RPMI7951 (cell line): ENCODE measurements at places on chromosomes 5 and 9.

DNA sequence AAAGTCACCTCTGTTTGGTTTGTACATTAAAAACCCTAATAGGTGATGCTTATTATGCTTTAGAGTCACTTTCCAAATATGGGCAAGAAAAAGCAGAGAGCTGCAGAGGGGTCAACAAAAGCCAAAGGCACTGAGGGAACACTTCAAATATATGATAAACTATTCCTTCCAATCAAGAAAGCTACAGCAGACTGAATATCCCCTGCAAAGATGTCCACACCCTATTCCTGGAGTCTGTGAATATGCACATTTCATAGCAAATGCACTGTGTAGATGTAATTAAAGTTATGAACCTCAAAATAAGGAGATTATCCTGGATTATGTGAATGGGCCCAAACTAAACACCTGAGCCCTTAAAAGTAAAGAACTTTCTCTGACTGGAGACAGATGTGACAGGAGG lies 74.3 kb downstream of the ABCA1 start:
- DNase-seq: no peak

GRCh38 chr5:179128976-179129375 lies 68.8 kb downstream of the ZNF354C start:
- no peak for DNase-seq

DNA sequence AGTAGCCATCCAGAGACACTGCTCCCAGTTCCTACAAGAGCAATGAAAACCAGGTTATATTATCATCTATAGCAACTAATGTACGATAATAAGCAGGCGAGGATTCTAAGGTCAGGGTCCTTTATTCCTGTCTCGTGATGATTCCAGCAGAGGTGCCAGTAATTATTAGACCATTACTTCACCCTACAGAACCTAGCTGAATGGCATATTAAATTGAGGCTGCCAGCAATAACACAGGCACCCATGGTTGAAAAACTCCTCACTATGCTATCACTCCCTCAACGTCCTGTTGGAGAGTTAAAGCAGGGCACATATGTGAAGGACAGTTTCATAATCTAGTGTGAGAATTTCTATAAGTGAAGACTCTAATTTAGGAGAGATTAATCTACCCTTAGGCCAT lies 29.7 kb downstream of the DCAF12 start:
- no peak for DNase-seq

DNA sequence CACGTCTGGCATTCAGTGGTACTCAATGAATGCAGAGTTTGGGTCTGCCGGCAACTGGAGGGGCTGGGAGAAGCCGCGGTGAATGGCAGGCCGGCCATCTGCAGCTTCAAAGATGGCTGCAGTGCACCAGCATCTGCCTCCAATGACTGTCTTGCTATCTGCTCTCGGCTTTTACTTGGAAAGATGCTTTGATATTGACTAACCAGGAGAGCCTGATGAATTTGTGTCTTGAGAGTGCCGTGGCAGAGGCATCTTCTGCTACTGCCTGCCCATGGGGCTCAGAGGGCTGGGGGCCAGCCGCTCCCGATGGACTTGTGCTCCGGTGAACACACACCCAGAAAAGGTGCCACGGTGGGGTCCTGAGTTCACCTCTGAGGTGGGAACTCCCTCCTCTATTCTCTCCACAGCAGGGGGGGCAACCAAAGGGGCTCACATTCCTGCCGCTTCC lies 164.5 kb downstream of the COL23A1 start:
- no peak for DNase-seq

DNA sequence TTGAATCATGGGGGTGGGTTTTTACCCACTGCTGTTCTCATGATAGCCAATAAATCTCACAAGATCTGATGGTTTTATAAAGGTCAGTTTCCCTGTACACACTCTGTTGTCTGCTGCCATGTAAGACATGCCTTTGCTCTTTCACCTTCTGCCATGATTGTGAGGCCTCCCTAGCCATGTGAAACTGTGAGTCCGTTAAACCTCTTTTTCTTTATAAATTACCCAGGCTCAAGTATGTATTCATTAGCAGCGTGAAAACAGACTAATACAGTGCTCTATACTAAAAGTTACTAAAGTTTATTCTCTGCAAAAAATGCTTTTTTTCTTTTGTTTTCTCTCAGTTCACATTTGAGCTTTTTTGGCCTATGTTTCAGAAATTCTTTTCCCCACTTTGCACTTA lies 33.9 kb upstream of the TLE4 start:
- DNase-seq: no peak

- DNase-seq: no peak
Observed at GRCh38 chr9:86764671-86765343, 182.5 kb downstream of the GAS1 start.

- DNase-seq: peak; percentile 74
Observed at GRCh38 chr5:112921026-112921832, 798 bp downstream of the REEP5 start.

DNA sequence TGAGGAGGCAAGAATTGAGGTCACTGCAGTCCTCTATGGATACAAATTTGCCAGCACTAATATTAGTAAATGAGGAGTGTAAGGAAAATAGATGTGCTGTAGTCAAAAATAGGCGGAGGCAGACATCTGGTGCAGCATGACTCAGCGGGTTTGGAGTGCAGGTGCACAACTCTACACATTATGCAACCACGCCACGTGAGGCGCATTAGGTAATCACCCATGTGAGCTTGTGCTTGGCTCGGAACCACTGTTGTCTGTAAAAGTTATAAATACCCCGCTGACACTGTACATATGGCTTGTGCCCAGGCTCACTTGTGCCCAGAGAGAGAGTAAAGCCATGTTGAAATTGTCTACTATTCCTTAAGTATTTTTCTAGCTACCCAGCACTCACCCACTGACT lies 623.5 kb upstream of the NUDT12 start:
- DNase-seq: peak; percentile 89

GRCh38 chr9:132984202-132985070 lies 5.9 kb downstream of the GFI1B start:
- DNase-seq: no peak

DNA sequence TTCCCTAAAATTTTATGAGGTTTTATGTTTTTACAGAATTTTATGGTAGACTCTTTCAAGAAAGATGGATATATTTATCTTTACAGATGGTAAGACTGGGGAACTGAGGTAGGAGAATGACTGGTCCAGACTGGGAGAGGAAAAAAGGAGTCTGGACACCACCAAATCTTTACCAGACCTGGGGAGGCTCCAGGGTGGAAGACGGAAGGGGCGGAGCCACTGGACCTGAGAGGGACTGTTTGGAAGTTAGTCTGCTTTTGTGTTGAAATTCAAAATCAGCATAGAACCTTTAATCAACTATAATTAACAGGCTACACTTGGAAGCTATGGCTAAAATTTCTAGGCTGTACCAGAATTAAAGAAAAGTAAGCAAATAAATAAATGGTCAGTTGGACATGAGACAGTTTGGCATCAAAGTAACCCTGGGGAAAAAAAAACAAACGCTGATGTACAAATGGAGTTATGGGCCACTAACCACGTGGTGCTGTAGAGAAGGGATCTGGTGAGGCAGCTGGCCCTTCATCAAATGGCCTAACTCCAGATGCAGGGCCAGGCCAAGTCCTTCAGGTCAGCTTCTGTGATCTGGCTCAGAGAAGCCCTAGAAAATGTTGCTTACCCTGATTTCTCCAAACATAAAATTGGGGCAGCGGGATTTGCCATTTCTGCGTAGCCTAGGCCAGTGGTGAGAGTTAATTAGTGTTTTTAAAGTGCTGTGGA lies 155.1 kb downstream of the ARSB start:
- no peak for DNase-seq

DNA sequence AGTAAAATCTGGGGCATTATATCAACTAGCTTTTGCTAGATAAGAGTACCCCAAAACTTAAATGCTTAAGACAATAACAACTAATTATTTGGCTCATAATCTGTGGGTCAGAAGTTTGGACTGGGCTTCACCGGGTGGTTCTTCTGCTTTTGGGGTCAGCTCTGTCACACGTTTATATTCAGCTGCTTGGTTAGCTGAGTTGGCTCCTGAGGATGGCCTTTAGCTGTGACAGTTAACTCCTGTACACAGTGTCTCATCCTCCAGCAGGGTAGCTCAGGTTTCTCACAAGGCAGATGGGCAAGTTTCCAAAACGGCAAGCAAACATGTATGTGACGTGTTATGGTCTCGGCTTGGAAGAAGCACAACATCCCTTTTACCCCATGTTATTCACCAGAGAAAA lies 488.2 kb downstream of the TLE4 start:
- DNase-seq: no peak

- peak; percentile 62 for DNase-seq
Observed at GRCh38 chr5:39283231-39283818, 64.0 kb upstream of the FYB1 start.

DNA sequence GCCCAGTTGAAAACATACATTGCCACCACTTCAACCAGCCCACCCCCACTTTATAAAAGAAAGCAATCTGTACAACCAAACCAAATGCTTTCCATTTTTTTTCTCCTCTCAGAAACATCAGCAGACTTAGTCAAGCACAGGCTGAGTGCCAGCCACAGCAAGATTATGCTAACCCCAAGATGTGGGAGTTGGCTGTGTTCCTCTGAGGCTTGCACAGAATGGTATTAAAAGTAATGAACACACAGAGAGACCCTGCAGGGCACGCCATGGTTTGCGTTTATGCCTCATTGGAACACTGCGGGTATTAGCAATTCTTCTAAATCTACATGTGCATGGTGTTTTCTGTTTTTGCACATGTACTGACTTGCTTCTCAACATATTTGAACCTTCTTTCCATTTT lies 419.9 kb upstream of the GRAMD2B start:
- peak; percentile 88 for DNase-seq

GRCh38 chr5:172694061-172694460 lies 53.0 kb downstream of the NEURL1B start:
- DNase-seq: no peak

- no peak for DNase-seq
Observed at GRCh38 chr5:56588636-56589480, 226.5 kb upstream of the MAP3K1 start.

GRCh38 chr5:135986891-135987401 lies 32.2 kb upstream of the LECT2 start:
- no peak for DNase-seq

- DNase-seq: peak; percentile 95
Observed at GRCh38 chr5:89313804-89314588, 431.0 kb upstream of the MEF2C start.

DNA sequence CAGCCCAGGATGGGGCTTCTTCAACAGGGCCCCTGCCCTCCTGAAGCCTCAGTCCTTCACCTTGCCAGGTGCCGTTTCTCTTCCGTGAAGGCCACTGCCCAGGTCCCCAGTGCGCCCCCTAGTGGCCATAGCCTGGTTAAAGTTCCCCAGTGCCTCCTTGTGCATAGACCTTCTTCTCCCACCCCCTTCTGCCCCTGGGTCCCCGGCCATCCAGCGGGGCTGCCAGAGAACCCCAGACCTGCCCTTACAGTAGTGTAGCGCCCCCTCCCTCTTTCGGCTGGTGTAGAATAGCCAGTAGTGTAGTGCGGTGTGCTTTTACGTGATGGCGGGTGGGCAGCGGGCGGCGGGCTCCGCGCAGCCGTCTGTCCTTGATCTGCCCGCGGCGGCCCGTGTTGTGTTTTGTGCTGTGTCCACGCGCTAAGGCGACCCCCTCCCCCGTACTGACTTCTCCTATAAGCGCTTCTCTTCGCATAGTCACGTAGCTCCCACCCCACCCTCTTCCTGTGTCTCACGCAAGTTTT lies 23.6 kb downstream of the PCDHGC5 start:
- peak; percentile 42 for DNase-seq

GRCh38 chr5:10456583-10457420 lies 15.1 kb downstream of the ROPN1L start:
- no peak for DNase-seq

- DNase-seq: no peak
Observed at GRCh38 chr5:39876146-39876545, 451.4 kb upstream of the DAB2 start.

- DNase-seq: peak; percentile 20
Observed at GRCh38 chr5:108753331-108753730, 5.6 kb downstream of the FER start.

DNA sequence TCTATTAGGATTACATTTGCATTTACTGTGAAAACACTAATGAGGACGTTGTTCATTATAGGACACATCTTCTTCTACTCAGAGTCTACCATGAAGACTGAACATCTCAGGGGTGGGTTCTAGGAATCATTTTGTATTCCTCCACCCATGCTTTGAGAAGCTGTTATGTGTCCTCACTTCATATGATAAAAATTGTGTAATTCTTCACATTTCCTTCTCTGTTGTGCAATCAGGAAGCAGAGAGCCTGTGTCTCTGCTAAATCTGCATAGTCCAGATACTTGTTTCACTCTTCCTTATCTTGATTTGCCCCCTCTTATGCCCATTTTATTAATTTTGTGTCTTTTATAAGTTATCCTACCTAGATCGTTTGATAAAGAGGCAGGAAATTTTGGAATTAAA lies 97.8 kb upstream of the IQGAP2 start:
- DNase-seq: no peak

DNA sequence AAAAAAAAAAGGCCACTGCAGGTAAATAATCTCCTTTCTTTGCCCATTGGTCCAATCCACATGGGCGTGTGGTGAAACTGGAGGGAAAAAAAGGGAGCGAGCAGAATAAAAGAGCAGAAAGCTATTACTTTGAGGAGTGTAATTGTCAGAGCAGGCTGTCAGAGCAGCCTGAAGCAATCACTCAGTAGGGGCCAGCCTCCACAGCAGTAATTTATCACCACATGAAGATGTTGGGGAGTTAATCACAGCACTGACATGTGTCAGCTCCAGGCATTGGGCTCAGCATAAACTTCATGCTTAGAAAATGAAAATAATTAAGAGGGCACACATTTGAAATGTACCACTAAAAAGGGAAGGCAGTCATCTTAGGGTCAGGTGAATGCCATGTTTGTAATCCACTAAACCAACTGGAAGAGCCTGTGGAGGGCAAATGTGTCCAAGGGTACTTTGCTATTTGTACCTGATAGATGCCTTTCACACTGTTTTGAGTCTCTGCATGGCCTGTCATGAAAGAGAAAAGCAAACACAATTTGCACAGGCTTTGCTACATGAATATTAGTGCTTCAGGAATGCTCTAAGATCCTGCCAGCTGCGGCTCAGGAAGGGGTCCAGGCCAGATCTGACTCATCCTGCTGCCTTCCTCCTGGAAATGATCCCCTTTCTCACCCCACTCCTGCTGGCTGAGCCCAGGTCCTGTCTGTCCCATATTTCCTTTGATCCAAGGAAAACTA lies 2.9 kb upstream of the PTGER4 start:
- peak; percentile 82 for DNase-seq
